ENCODE measurements at places on chromosomes 5 and 9.

DNA sequence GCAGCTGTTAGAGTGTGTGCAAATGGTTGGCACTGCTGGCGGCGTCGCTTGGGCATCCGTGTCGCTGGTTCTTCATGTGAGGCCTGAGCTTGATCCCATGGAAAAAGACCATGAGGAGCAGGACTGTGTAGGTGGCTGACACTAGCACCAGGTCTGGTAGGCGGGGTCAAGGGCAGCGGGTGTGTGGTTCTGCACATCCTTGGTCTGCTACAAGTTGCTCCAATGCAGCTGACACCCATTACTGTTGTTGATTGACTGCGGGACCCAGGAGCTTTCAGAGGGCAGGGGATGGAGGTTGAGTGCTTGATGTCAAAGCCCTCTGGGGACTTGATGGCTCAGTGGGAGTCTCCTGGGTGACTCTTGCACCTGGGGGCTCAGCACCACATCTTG, 29.0 kb upstream of the PITX1 start:
- no peak for DNase-seq

DNA sequence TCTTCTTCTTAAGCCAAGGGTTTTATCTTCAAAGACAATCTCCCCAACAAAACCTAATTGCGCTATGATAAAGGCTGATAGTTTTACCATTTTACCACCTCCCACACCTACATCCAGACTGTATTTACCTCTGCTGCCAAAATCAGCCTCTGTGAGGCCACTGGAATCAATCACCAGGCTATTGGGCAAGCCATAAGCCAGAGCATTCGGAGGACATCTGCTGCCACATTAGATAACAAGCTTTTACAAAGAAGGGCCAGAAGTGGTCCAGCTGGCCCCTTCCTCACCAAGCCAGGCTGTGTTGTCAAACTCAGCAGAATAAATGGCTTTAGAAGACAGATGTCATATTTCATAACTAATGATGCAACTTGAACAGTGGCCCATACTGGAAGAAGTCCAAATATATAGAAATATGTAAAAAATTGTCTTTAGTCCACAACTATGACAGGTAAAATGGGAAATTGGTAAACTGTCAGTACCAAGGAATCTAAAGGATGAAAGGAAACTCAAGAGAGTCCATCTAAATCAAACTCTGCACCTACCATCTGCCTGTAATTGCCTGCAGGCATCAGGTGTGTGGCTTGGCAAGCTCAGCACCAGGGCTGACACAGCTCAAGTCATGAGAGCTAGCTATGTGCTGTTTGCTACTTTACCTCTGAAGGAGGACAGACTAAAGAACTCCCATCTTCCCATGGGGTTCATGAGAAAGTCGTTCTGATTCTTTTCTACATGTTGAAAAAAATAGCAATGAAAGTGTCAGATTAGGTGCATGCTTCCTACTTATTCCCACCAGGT, 16.1 kb downstream of the SLC45A2 start:
- DNase-seq, result no peak

DNA sequence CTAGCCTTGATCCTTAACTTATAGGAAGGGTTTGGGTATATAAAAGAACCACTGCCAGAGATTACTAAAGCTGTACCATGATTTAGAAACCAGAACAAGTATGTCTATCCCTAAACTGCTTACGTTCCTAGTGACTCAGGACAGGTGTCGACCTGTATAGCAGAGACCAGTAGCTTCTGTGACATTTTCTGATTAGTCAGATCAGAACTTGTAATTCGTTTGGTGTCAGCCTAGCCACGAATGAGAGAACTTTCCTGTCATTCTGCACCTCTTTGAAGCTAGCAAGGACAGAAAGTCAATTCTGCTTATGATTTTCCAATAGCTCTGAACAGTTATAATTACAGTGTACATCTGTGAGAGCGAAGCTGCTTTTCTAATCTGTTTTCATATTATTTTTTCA, 39.5 kb downstream of the PRKACG start:
- DNase-seq, result peak; percentile 84

GRCh38 chr9:98021306-98022040, 35.1 kb upstream of the NANS start:
- no peak for DNase-seq

- DNase-seq, result no peak
Observed at GRCh38 chr5:1659100-1659981, 135.6 kb upstream of the LPCAT1 start.

DNA sequence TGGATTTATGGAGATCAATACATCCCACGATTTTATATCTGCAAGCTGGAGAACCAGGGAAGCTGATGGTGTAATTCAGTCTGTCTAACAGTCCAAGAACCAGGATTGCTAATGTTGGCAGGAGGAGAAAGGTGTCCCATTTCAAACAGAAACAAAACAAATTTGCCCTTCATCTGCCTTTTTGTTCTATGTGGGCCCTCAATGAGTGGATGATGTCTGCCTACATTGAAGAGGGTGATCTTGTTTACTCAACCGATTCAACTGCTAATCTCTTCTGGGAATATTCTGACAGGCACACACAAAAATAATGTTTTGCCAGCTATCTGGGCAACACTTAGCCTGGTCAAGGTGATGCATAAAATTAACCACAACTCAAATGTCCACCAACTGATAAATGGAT, 65.1 kb upstream of the IL33 start:
- DNase-seq, result no peak

GRCh38 chr5:6574537-6575245, 58.2 kb downstream of the NSUN2 start:
- no peak for DNase-seq

- peak; percentile 43 for DNase-seq
Observed at GRCh38 chr5:80399526-80400239, 8.2 kb upstream of the ZFYVE16 start.

GRCh38 chr9:38068701-38069628, at the start of gene SHB:
TSS of gene SHB (minus strand) at chr9:38069227. CDS start at chr9:38068645, 582 bp downstream.
- no peak for DNase-seq

GRCh38 chr5:43620944-43621505, 18.0 kb downstream of the NNT start:
- no peak for DNase-seq

DNA sequence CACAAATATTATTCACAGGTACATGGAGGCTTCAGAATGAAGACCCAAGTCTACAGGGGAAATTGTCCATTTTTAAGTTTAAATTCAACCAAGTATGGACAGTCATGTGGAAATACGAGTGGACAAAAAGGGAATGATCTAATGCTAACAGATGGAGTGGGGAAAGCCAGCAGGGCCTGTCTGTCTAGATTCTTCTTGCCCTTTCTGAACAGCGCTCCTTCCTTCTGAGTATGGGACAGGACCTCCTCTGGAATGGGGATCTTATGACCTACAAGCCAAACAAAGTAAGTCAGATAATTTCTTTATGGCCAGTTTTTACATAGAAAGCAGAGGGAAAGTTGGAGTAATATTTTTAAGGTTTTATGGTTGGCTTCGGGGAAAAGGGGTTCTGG, 119.8 kb upstream of the NEK6 start:
- DNase-seq, result no peak

DNA sequence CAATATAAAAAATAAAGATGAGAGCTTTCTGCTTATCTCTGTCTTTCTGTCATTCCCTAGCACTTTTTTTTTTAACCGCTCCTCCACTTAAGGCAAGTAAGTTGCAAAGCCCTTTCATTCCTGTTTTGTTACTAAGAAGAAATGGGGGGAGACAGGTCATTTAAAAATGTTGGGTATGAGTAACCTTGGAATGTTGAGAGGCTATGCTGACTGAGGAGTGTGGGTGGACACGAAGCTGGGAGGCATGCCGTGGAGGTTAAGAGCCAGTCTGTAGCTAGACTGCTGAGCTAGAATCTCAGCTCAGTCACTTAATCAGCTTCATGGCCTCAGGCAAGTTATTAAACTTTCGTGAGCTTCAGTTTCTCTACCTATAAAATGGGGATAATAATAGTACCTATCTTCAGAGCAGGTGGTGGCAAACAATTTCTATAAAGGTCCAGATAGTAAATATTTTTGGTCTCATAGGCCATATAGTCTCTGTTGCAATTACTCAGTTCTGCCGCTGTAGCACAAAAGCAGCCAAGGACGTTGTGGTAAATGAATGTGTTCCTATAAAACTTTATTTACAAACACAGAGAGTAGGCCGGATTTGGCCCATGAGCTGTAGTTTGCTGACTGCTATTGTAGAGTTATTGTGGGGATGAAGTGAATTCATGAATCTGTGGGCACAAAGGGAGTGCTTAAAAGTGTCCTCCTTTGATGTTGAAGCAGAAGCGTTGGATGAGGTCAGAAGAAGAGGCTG, 220.0 kb downstream of the GABBR2 start:
- DNase-seq, result no peak

DNA sequence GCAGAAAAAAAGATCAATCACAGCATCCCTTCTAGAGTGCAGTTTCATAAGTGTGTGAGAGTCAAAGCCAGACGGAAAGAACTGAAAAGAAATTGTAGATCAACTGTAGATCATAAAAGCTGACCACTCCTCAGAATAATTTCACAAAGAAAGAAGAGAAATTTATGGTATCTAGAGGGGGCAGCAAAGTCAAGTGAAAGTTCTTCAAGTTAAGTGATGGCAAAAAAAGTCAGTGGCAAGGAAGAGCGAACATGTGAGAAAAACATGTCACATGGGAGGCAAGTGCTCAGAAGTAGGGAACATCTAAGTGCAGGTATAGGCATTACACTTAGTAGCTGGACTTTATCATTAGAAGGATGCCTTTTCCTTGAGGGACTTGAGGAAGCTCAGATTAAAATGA, 245.1 kb upstream of the ISL1 start:
- no peak for DNase-seq

- DNase-seq, result no peak
Observed at GRCh38 chr9:130140706-130141105, 31.5 kb upstream of the NCS1 start.

- DNase-seq, result no peak
Observed at GRCh38 chr9:36137392-36138004, 965 bp downstream of the GLIPR2 start.

GRCh38 chr9:100033877-100034551, 64.8 kb downstream of the ERP44 start:
- no peak for DNase-seq

DNA sequence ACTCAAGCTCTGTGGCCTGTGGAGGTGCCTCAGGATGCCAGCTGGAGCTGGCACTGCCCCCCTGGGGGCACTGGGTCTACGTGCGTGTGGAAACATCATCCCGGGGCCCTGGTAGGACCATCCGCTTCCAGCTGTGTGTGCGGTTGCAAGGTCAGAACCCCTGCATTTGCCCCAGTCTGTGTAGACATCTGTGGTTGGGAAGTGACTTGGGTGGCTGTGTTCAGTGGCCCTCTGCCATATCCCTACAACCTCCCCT, 12.5 kb downstream of the TMEM8B start:
- DNase-seq, result no peak

DNA sequence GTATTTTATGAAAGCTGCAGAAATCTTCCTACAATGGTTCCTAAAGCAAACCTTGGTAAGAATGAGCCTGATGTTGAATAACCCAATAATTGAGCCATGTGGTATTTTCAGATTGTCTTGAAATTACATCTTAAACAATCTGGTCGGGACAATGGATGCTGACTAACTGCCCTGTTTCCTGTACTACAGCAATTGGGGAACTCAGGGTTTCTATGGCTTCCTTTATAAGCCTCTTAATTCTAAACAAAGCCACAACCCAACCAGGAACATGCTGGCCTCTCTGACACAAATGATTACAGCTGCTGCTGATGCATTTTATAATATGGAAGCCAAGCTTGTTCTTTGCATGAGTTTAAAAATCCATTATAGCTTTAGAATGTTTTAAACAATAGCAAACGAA, 30.2 kb downstream of the PTPN3 start:
- DNase-seq, result no peak

- no peak for DNase-seq
Observed at GRCh38 chr5:30113542-30113941, 1079.9 kb upstream of the CDH6 start.

DNA sequence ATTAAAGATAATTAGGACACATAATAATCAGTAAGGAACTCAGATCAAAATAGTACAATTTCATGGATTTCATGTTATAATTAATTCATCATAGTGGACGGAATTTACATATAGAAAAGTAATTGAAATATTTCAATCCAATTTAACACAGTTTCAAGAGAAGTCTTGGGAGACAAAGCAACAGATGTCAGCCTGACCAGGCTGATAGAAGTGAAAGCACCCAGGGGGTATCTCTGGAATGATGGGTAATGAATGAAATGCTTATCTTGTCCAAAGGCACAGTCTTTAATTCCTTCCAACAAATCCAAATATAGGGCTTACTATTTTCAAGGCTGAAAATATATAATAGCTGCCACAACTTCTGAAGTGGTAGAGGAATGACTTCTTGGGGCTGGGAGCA, 629.3 kb upstream of the RGMB start:
- DNase-seq, result no peak

- no peak for DNase-seq
Observed at GRCh38 chr5:52760695-52761366, 26.9 kb upstream of the ITGA1 start.

DNA sequence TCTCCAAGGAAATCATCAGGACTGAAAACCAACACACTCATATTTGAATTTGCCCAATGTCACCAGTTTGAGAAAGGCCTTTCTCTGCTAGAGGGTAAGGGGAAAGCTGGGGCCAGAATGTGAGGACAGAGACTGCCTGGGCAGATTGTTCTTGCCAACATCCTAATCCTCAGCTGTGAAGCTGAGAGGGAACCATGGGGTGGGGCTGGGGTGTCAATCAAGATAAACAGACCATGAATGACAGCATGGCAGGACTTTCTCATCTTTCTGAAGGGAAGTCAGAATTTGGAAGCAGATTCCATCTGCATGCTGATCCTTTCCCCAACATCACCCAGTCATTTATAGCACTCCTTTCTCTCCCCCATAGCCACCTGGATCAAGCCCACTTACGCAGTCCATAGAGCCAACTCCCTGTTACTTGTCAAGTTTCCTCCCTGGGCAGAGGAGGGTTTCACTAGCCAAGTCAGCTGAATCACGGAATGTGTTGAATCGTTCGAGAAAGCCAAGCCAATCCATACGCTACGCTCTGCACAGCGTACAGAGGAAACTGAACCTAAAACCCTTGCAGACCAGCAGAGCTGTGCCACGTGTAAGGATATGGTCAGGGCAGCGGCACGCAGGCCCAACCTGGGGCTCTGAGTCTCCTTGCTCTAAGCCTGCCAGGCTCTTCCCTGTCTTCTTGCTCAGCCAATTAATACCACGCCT, 14.9 kb downstream of the GLDC start:
- peak; percentile 61 for DNase-seq

DNA sequence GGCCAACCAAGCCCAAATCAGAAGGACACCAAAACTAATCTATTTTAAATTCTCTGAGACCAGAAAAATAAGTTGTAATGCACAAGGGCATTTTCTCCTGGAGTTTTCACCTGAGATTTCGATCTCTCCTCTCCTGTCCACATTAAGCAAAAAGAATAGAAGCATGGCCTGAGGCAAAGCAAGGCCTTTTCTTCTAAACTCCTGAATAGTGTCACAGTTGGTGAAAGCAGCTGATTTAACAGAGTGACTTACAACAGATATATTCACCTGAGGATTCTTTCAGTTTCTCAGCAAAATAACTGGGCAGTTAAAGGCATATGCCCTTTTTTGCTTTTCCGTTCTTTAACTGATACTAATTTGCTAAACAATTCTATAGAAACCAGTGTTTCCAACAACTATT, 547.7 kb downstream of the EFNA5 start:
- DNase-seq, result no peak

- DNase-seq, result no peak
Observed at GRCh38 chr9:95206143-95206542, 111.4 kb downstream of the FANCC start.

- no peak for DNase-seq
Observed at GRCh38 chr5:473551-474192, 30.7 kb downstream of the EXOC3 start.

GRCh38 chr5:148790545-148791333, 35.7 kb upstream of the ADRB2 start:
- no peak for DNase-seq

Data from GM12878 (cell line).